ENCODE measurements at places on chromosomes 3 and 15. TPM values are rescaled to one million over a fixed set of nuclear protein-coding genes. Genes with fewer than 3 reads are reported as not detected.

DNA sequence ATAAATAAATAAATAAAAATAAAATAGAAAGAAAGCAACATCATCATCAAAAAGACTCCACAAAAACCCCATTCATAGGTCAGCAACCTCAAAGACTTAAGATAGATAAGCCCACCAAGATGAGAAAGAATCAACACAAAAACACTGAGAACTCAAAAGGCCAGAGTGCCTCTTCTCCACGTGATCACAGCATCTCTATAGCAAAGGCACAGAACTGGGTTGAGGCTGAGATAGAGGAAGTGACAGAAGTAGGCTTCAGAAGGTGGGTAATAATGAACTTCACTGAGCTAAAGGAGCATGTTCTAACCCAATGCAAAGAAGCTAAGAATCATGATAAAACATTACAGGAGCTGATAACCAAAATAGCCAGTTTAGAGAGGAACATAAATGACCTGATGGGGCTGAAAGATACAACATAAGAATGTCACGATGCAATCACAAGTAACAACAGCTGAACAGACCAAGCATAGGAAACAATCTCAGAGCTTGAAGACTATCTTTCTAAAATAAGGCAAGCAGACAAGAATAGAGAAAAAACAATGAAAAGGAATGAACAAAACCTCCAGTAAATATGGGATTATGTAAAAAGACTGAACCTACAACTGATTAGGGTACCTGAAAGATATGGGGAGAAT, 26.4 kb downstream of the GNB5 start:
- DNase-seq, result peak; percentile 50

GRCh38 chr3:194856296-194856695, 170.6 kb downstream of the FAM43A start:
- DNase-seq, result peak; percentile 50

GRCh38 chr3:35944926-35945710, 305.8 kb downstream of the ARPP21 start:
- no peak for DNase-seq

- DNase-seq, result no peak
These were observed 21.8 kb upstream of the PROK2 start for GRCh38 chr3:71806736-71807135.

- DNase-seq, result no peak
These were observed 169.0 kb upstream of the TSC22D2 start for GRCh38 chr3:150238995-150239619.

GRCh38 chr3:17092583-17092933, 207.8 kb downstream of the PLCL2 start:
- DNase-seq, result no peak

- no peak for DNase-seq
These were observed 8.7 kb upstream of the P2RY12 start for GRCh38 chr3:151393146-151393830.

The CD86 gene
- total RNA-seq, result not detected

The HCLS1 gene
- total RNA-seq, result 2.7 TPM

The CCR9 gene
- total RNA-seq, result not detected

The TGM4 gene
- total RNA-seq, result not detected

The FAM81A gene
- 2.6 TPM for total RNA-seq

The PIGZ gene
- 1.9 TPM for total RNA-seq

Measured in fibroblast of the aortic adventitia (primary cell).